Fibroblast of the aortic adventitia (primary cell): ENCODE measurements at places on chromosomes 3 and 15.

GRCh38 chr3:14524311-14524711, 15.8 kb downstream of the GRIP2 start:
- no peak for DNase-seq

DNA sequence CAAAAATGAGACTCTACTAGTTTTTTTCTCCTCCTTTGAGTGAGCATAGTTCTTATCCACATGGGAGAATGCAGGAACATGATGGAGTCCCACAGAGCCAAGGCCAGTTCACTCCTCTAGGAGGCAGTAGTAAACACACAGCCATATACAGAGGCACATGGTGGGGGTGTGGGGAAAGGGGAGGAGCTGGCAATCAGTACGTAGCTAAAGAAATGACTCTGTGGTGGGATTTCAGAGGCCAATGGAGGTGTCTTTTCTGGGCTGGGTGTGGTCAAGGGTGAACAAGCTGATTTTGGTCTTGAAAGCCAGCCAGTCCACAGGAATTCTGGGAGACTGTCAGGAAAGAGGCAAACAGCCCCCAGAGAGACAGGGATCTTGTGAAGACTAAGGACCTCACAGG, 6.6 kb upstream of the RAB11A start:
- peak; percentile 62 for DNase-seq

GRCh38 chr3:52218454-52218853, 7.0 kb downstream of the TLR9 start:
- DNase-seq = no peak

DNA sequence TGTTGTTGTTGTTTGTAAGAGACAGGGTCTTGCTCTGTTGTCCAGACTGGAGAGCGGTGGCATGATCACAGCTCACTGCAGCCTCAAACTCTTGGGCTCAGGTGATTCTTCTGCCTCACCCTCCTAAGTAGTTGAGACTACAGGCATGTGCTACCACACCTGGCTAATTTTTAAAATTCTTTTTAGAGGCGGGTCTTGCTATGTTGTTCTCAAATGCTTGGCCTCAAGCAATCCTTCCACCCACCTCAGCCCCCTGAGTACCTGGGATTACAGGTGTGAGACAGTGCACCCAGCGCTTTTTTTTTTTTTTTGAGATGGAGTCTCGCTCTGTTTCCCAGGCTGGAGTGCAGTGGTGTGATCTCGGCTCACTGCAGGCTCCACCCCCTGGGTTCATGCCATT, 46.7 kb downstream of the TMOD3 start:
- DNase-seq = no peak

DNA sequence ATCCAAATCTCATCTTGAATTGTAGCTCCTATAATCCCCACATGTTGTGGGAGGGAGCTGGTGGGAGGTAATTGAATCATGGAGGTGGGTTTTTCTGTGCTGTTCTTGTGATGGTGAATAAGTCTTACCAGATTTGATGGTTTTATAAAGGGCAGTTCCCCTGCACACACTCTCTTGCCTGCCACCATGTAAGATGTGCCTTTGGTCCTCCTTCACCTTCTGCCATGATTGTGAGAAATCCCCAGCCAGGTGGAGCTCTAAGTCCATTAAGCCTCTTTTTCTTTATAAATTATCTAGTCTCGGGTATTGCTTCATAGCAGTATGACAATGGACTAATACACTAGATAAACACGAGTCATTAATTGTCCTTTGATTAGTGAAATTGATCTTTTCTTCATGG, 214.5 kb upstream of the CFAP20DC start:
- DNase-seq = no peak

- peak; percentile 74 for DNase-seq
These were observed at the start of gene TWF2 for GRCh38 chr3:52238761-52239701. Gene TWF2 (minus strand): TSS chr3:52239158. CDS start chr3:52239016, 142 bp downstream.

- peak; percentile 32 for DNase-seq
These were observed 39.7 kb upstream of the C15orf39 start for GRCh38 chr15:75161917-75162414.

- DNase-seq = no peak
These were observed 2.2 kb downstream of the SOX2 start for GRCh38 chr3:181713676-181714612.

DNA sequence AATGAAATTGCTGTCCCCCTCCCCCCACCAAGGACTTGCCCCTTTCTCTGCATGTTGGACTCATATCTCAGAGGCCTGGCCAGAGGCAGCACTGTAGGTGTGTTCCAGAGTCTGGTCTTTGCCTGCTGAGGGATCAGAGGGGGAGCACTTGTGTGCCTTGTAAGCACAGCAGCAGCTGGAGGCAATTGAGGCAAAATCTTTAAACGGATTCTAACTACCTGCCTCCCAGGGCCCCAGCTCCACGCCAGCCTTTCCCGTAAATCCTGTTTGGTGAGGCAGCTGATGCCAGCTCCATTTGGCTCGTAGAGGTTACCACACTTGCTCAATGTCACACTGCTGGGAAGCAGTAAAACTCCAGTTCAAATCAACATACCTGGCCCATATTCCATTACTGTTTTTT, 2.3 kb upstream of the IDH2 start:
- no peak for DNase-seq

DNA sequence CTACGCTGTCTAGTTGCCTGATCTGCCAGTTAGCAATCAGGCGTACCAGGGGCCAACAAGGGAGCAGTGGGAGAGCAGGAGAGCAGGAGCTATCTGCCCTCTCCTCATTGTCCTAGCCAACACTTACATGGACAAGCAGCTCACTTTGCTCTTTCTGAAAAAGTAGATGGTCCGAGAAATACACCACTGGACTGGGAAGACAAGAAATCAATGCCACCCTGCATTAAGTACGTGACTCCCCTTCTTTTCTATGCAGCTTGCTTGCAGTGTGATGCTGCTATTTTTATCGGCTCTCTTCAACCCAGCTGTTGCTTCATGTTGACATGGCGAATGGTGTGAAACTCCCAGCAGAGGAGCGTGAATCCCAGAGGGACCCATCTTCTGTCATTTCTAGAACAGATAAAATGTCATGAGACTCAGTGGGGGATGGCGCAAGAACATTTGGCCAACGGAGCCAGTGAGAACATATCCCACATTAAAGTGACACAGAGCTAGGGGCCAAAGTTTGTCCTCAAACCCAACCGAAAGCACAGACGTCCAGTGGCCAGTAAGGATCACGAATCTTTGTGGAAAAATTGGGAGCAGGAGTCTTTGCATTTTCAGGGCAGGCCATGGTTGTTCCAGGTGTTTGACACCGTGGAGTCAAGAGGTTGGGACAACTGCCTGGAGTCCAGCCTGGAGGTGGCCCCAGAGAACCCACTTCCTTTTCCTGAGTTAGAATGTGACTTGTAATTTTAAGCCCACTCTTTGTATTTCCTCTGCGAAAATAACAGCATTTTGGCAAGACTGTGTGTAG, 53.7 kb upstream of the MEF2A start:
- DNase-seq = no peak

DNA sequence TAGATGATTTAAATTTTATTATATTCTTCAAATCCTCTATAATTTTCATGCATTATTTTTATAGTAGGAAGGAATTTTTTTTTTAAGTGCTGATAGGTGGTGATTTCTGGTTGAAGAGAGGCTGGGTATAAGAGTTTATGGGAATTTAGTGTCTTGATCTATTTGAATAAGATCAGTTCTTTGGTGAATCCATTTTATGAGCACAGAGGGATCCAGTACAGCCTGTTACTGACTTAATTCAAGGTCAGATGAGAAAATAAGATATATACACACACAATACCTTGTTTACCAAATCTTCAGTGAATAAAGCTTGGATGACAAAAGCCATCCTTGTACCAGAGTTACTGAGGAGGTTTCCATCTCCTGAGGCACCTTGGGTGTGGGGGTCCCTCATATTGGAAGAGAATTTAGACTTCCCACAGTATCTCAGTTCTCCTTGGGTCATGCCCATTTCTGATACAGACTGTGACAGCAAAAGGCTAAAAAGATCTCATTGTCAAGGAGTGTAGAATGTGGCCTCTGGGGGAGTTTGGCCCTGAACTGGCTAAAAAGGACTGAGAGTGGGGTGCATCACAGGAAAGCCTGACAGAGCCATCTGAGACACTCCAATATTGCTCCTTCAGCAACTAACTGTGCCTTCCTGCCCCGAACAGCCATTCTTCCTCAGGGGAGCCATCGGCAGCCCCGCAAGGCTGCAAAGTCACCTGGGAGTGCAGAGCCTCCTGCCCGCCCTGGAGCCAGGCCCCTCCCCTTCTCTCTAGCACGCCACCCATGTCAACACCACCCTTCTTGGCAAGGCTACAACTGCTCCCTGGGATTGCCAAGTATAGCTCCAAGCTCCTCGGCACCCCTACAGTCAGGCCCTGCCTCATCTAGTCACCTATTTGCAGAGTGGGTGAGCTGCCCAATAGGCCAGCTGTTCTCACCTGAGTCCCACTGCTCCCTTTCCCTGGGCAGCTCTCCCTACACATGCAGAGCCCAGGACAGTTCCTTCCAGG, 43.1 kb upstream of the HACD2 start:
- DNase-seq = no peak

- DNase-seq = no peak
These were observed 942.0 kb downstream of the SQOR start for GRCh38 chr15:46576646-46577395.

GRCh38 chr3:186108106-186108940, 566 bp downstream of the ETV5 start:
- peak; percentile 59 for DNase-seq

DNA sequence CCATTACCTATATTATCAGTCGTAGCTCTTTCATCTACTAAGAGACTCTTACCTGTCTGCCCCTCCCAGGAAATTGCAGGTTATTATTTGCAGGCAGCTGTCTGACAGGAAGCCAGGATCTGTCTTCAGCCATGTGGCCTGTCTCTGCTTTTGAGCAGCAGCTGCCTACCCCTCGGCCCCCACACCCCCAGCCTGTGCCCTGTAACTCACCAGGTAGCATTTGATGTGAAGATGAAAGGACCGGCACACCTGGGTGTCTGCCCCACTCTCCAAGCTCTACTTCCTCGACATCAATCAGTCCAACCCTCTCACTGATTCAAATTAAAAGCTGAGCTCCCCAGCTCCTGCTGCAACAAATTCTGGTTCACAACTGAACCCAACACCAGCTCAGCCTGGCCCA, 197.2 kb upstream of the CTNNB1 start:
- no peak for DNase-seq

DNA sequence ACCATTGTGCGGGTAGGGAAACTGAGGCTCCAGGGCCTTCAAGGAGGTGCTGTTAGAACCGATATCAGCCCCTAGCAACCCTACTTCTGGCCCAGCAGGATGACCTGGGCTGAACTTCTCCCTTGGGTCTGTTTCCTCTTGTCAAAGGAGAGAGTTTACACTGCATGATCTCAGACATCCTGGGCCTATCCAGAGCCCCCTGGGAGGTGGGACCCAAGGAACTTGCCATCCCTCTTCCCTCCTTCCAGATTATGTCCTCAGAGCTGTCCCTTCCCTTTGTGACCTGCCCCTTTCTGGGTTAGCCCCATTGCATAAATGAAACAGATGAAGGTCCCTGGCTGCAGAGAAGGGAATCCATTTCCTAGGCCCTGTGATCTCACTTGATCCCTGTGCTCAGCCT, 12.3 kb upstream of the DNAH1 start:
- DNase-seq = no peak

DNA sequence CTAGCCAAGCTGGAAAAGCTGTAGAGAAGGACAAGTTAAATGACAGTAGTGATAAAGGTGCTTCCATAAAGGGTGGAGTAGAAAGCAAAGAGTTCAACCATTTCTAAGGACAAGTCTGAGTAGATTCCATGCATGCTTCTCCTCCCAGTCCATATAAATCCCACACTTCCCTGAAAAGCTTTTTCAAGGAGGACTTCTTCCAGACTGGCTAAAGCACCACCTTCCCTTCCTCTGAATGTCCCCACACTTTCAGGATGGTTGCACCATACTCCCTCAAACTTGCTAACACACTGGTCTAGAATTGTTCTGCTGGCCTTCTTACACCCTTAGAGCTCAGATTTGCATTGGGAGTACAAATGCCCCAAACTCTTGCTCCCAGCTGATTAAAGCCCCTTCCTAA, 40.9 kb downstream of the FBN1 start:
- peak; percentile 66 for DNase-seq

DNA sequence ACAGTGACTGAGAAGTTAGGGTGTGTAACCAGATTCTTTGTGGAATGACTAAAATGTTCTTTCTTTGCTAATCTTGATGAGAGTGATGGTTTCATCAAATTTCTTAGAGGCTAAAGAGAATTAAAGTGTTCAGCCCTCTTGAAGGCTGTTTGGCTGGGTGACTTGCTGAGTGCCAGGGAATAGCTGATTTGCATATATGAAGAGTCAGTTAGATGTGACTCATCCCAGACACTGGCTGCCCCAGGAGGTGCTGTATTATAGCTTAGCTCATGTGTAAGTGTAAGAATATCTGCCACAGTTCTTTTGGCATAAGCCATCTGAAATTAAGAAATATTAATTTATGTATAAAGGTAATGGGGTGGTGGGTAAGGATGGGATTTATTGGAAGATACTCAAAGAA, 535.1 kb downstream of the NLGN1 start:
- peak; percentile 39 for DNase-seq

GRCh38 chr15:67884514-67885174, 44.8 kb upstream of the RNU6-1 start:
- DNase-seq = peak; percentile 60

- DNase-seq = no peak
These were observed 9.0 kb downstream of the TOP2B start for GRCh38 chr3:25655659-25656058.

DNA sequence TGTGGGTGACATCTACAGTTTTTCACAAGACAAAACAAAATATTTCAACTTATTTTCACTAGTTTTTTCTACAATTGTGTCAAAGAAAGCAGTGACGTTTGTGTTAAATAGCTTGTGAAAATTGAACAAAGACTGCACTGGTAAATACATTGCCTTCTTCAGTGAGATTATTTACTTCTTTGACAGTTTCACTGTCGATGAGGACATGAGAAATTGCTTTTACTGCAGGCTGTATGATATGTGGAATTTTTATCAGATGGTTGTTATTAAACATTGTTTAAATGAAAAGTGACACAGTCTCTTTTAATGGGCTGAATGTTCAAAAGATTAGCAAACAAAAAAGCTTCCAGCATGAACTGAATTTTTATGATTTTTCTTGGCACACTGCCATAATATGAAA, 773.9 kb upstream of the CADM2 start:
- DNase-seq = no peak

- no peak for DNase-seq
These were observed 1.3 kb upstream of the INSYN1 start for GRCh38 chr15:73754461-73754860.

- no peak for DNase-seq
These were observed 244.4 kb downstream of the CHST2 start for GRCh38 chr3:143363949-143364348.
